ENCODE measurements at places on chromosomes 16 and 17.

DNA sequence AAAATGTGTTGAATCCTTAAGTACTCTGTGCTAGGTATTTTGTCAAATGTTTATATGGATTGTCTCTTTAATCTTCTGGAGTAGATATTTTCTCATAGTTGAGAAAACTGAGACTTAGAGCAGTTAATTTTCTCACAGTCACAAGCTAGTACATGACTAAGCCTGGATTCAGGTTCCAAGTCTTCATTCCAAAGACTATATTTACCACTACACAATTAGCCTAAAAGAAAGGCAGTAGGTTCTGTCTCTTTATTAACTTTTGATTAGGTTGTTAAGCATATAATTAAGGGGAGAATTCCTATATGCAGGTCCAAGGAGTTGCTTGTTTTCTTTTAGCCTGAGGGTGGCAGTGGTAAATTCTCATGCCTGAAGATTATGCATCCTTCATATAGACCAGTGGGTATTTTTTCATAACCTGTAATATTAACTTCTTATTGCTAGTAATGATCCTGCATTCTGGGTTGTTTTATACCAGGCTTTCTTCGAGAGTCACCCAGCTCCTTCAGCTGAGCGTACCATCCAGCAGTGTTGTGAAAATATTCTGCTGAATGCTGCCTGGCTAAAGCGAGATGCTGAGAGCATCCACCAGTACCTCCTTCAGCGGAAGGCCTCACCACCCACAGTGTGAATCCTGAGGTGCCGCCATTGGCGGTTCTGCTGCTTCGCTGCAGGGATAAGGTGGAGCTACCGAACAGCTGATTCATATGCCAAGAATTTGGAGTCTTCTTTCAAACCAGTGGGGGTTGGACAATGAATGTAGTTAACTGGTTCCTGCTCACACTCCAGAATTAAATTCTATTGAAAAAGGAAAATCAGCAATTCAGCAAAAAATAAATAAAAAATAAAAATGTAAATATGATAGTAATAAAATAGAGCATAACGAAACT, 28.2 kb upstream of the KPNB1 start:
- peak; percentile 91 for DNase-seq

DNA sequence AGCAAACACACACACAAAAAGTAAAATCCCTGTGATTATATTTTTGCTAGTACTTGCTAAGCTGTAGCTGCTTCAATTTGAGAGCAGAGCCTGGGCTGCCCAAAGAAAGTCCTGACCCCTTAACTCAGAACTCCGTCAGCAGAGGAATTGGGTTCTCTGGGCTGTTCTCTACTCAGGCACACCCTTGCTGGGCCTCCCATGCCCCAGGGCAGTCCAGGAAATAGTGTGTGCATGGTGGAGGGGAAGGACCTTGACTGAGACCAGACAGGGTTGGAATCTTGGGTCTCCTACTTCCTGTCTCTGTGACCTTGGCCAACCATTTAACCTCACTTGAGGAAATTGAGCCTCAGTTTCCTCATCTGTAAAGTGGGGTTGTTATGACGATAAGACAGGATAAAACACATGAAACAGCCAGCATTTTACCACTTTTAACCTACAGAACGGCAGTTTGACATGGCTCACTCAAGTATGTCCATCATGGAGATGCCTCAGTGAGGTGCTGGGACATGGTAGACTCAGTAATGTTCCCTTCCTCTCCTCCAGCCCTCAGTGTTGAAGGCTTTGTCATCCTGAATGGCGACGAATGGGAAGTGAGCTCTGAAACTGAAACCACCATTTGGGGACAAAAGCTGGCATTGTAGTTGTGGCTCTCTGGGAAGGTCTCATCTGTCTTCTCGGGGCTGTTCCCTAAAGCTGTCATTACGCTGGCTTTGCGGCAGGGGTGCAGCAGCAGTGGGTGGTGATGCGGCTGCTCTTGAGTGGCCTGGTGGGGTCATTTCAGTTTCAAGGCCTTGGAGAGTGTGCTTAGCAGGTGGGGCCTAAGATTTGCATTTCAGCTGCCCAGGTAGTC, 74.9 kb downstream of the CMIP start:
- DNase-seq = no peak

- no peak for DNase-seq
These were observed 182.6 kb downstream of the C16orf78 start for GRCh38 chr16:49556249-49556605.

DNA sequence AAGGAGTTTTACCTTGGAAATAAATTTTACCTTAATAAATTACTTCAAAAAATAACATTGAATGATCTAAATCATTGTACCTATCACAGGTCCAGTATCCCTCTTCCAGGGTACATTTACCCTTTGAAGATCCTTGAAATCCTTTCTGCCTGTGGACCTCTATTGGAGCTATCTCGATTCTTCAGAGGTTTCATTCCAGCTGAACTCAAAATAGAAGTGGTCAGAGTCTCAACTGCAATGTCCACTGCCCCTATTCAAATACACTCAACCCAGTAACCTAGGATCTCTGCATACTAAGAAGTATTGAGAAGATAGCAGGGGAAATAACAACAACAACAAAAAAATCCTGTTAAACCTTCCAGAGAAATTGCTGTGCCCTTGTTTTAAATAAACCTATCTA, 9.3 kb downstream of the ABCA5 start:
- no peak for DNase-seq
